ENCODE measurements at places on chromosomes 4 and X.
A peak's percentile ranks its signal among the peaks of the same experiment; 100 is the strongest.

GRCh38 chr4:36652857-36653256 lies 371.4 kb downstream of the DTHD1 start:
- no peak for DNase-seq

DNA sequence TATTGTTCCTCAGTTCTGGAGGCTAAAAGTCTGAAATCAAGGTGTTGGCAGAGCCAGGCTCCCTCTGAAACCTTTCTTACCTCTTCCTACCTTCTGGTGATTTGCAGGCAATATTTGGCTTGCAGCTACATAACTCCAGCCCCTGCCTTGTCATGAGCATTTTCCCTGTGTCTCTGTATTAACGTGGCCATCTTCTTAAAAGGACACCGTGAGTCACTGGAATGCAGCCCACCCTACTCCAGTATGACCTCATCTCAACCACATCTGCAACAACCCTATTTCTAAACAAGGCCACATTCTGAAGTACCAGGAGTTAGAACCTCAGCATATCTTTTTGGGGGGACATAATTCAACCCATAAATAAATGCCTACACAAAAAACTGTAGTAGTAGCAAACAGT lies 40.7 kb downstream of the FANCB start:
- peak; percentile 6 for DNase-seq

GRCh38 chrX:38375891-38376290 lies 23.5 kb downstream of the OTC start:
- DNase-seq, result no peak

GRCh38 chrX:133434197-133434820 lies 19.0 kb upstream of the GPC4 start:
- no peak for DNase-seq

DNA sequence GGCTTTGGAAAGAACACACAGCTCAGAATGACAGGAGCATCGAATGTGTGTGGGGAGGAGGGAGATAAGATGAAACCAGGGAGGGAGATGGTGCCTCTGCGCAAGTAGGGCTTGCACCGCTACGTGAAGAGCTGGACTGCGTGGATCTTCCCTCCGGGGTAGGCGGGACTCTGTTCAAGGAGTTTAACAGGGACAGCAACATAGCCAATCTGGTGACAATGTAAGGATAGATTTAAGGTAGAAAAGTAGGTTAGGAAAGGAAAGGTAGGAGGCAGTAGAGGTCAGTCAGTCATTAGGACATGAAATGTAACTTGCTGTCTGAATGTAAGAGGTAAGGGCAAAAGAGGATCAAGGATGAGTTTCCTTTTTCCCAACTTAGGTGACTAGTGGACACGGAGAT lies 152.5 kb downstream of the DCTD start:
- DNase-seq, result no peak

All from AG04450 (cell line).